Stimulated activated CD4-positive, alpha-beta T cell treated with anti-CD3 and anti-CD28 coated beads, Interleukin-12 subunit alpha, Interleukin-12 subunit beta, amount 100 ng/mL, for 24 hours (primary cell): ENCODE measurements at places on chromosomes 16 and 17.

DNA sequence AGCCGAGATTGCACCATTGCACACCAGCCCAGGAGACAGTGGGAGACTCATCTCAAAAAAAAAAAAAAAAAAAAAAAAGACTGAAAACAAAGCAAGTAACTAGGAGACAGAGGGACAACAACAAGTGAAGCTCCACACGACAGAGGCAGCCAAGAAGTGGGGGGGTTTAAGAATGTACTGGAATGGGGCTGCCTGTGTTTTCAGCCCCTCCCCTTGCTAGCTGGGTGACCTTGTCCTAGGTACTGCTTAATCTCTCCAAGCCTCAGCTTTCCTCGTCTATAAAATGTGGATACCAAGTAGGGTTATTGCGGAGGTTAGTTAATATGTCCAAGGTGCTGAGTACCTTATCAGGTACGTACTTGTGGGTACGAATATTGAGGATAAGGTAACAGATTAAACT lies 163.8 kb upstream of the CACNG5 start:
- no peak for DNase-seq

DNA sequence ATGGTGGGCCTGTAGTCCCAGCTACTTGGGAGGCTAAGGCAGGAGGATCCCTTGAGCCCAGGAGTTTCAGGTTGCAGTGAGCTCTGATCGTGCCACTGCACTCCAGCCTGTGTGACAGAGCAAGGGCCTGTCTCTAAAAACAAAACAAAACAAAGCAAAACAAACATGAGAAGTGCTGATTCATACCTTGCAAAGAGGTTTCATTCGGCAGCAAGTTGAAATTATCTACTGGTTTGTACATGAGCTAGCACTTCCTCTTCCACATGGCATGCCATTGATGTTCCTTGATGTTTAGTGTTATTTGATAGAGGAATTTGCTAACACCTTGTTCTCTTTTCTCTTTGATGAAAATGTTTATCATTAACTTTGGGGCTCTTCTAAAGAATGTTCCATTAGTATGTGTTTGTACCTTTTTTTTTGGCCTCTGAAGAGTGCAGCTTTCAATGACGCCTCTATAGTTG lies 50.6 kb downstream of the SPECC1 start:
- no peak for DNase-seq

DNA sequence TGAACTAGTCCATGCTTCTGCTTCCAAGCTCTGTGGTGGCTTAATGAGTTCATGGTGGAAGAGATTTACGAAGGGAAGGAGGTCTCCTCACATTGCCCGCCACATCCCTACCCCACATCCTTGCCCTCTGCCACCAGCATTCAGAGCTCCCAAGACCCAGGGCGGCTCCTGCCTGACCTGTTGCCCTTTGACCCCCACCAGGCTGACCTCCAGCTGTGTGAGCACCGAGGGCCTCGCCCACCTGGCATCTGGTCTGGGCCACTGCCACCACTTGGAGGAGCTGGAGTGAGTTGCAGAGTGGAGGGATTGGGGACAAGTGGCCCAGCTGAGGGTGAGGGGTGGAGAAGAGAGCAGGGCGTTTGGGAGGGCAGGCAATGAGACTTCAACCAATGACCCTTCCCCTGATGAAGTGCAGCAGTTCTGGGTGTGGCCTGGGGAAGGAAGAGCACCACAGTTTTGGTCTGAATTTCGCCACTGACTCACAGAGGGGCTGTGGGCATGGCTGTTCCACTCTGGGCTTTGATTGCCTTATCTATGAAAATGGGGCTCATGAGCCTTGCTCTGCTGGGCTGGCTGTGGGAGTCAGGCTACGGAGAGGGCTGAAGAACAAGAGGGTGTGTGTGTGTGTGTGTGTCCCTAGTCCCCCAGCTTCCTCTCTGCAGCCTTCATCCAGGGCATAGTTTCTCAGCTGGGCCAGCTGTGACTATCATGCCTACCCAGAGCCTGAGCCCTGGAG lies 22.6 kb upstream of the CPNE2 start:
- DNase-seq: no peak

- DNase-seq: no peak
These were observed 26.8 kb upstream of the PMFBP1 start for GRCh38 chr16:72198771-72199201.

DNA sequence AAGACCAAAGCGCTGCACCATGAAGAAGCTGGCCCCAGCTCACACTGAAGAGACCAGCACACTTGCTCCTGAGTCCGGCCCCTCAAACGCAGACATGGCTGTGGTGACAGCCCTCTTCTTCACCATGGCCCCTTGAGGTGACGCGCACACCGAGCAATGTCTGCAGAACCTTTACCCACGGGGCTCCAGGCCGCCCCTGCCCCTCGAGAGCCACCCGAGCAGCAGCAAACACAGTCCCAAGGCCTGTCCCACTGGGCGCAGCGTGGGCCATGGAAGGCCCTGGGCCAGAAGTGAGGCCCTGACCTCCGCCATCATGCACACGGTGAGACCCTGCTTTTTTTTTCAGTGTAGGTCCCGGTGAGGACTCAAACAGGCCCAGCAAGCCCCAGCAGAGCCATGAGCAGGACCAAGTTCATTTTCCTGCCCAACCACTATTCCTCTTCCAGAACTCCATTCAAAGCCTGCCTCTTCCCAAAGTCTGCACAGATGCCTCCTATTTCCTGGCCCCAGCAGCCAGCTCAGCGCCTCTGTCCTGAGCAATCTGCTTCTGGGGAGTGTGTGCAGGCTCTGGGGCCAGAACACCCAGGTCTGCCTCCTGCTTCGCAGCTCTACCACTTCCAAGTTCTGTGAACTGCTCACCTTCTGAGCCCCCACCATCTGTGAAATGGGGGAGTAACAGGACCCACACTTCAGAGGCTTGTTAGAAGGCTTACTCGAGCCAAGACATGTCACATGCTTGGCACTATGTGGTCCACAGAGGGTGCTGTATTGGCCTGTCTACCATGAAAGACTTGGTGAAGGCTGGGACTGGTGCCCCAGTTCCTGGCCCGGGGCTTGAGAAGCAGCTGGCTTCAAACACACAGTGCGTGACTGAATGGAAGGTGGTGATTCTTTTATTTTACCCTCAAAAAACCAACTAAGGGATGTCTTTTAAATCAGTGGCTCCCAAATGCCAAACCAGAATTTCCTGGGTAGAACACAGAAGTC lies 35.7 kb upstream of the GSG1L start:
- no peak for DNase-seq

DNA sequence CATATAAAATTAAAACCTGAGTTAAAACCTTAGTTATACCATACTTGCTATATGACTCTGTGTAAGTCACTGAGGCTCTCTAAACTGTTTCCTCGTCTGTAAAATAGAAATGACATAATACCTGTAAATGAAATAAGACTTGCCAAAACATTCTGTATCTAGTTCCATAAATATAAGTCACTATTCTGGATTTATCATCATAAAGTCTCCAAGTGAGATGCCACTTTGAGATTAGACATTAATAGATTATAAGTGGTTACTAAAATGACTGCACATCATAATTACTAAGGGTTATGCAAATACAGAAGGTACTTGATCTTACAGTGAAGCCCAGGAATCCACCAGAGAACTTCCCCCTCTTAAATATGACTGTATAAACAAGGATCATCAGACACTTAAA lies 12.0 kb upstream of the BRIP1 start:
- no peak for DNase-seq

- no peak for DNase-seq
These were observed 16.7 kb downstream of the DNAJA3 start for GRCh38 chr16:4442371-4442770.

DNA sequence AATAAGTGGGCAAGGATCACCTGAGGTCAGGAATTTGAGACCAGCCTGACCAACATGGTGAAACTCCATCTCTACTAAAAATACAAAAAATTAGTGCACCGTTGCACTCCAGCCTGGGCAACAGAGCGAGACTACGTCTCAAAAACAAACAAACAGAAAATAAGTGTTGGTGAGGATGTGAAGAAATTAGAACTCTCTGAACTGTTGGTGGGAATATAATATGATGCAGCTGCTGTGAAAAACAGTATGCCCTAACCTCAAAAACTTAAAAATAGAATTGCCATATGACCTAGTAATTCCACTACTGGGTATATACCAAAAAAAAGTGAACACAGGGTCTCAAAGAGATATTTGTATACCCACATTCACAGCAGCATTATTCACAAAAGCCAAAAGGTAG lies 26.1 kb downstream of the GLG1 start:
- DNase-seq: no peak

DNA sequence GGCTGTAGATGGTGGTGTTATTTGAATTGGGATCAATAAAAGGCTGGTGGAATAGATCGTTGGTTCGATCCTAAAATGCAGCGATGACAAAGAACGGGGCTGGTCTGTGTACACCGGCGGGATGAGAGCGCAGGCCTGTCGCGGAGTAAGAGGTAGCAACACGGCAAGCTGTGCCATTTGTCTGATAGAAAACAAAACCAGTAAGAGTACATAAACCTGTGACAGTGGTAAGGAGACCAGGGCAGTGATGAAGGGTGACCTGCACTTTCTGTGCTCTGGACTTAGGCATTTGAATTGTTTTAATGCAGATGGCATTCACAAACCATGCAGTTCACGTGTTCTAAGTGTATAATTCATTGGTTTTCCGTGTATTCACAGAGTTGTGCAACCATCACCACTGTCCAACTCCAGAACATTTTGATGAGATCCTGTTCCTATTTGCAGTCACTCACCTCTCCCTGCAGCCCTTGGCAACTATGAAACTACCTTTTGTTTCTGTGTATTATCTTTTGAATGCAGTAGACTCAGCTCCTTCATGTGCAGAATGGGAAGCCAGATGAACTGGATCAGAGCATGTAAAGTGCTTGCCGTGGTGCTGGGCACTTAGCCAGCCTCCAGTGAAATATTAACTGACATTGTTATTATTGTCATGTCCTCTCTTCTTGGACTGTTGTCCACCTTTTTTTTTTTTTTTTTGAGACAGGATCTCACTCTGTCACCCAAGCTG lies 286.1 kb downstream of the SNX29 start:
- no peak for DNase-seq

GRCh38 chr16:554640-555365 lies 5.4 kb upstream of the PRR35 start:
- no peak for DNase-seq

DNA sequence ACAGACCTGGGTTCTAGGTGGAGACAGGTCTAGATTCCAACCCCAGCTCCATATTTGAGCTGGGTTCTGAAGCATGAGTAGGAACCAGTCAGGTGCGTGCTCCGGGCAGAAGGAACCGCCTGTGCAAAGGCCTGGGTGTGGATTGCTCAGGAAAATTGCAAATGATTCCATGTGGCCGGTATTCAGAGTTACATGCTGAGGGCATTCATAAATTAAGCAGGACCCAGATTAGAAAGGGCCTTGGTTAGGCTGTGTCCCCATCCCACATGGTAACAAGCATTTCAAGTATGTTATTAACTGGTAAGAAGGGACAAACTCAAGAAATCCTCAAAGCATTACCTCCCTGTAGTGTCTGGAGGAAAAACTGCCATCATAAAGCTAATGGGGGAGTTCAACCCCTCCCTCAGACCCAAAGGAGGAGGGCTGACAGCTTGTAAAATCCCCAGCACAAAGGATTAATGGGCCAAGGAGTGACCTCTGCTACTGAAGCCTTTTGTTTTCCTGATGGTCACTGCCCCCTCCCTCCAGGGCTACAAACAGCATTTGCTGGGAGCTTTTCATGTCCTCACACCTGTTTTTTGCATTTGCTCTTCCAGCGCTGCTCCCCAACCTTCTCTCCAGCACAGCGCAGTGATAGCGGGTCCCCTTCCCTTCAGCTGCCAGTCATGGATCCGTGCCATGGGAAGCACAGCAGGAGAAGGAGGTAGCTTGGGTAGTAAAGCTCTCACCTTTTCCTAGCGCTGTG lies 218.0 kb downstream of the C16orf95 start:
- no peak for DNase-seq

- DNase-seq: no peak
These were observed 72.5 kb upstream of the AXIN2 start for GRCh38 chr17:65633988-65634387.

- no peak for DNase-seq
These were observed 1436.1 kb upstream of the GOT2 start for GRCh38 chr16:60170196-60170595.

- DNase-seq: no peak
These were observed 21.8 kb downstream of the DRC3 start for GRCh38 chr17:17994271-17995069.

DNA sequence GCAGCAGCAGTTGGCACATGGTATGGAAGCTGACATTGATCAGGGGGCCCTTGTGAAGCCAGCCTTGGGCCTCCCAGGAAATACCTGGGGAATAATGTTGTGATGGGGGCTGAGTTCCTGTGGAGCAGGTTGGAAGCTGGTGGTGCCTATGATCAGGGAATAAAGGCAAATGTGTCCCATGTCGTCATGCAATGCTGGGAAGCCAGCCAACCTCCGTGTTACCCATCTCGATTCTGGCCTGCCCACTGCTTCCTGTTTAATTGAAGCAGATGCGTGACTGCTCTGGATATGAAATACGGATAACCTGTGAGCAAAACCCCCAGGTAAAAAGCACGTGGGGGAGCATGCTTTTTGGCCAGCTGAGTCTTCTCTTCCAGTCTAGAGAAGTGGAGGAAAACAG lies 580.4 kb upstream of the HSBP1 start:
- DNase-seq: no peak

DNA sequence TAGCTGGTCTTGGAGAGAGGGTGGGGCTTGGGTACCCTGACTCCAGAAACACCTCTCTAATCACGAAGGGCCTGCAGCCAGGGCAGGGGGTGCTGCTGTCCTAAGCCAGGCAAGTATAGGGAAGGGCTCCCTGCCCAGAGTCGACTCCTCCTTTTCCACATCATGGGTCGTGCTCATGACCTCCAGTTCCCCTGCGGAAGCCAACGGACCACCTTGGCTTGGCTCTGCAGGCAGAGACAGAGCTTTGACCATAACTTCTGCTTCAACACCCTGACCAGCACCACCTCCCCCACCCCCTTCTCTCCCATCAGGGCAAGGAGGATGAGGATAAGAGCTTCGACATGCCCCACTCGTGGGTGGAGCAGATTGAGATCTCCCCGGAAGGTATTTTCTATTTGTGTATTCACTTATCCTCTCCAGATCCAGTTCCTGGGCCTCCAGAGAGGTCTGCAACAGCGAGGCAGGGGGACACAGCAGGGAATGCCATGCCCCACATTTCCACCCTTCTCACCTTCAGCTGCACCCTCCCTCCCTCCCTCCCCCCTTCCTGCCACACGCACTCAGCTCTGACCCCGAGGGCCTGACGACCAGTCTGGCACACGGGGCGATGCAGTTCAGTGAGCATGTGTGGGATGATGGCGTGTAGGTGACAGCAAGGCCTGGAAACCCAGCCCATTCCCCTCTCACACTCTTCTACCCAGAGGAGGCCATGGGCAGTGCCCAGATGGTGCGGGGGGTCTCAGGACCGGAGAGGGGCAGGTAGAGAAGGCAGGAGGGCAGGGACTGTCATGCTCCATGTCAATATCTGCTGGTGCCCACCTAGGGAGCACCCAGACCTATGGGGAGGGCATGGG lies 14.0 kb upstream of the KATNB1 start:
- no peak for DNase-seq

- DNase-seq: no peak
These were observed 91.9 kb downstream of the RPTOR start for GRCh38 chr17:80636361-80637018.

- no peak for DNase-seq
These were observed 188.1 kb upstream of the ZNF469 start for GRCh38 chr16:88194397-88195268.
